Calu3 (cell line): ENCODE measurements at places on chromosomes 7 and 10. TPM values are rescaled to one million over a fixed set of nuclear protein-coding genes. Genes with fewer than 3 reads are reported as not detected.
A peak's percentile ranks its signal among the peaks of the same experiment; 100 is the strongest.

Gene ACTL6B
- not detected in 2 replicates for total RNA-seq

Gene ZNF786
- total RNA-seq: 9.8 and 10.9 TPM in 2 replicates

Gene PTF1A
- not detected in 2 replicates for total RNA-seq

DNA sequence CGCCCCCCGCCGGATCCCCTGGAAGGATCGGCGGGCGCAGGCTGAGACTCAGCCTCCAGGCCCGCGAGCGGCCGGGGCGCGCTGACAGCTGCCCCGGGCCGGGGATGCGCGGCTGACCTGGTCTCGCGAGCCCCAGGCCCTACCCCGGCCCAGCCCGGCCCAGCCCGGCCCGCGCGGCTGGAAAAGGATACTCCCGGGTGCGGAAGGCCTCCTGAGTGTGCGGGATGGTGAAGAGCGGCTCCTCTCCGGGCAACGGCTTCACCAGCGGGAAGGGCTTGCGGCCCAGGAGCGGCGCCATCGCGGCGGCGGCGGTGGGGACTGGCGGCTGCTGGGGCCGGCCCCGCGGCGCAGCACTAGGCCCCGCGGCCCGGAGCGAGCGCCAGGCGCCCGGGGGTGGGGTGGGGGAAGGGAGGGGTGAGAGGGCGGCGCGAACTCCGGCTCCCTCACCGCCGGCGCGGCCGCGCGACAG lies 423 bp downstream of the BAZ1B start:
- H3K4me3 ChIP-seq: peak overlapping the region; percentile 96
- H3K4me1 ChIP-seq: peaks cover 8% of the 10 kb centered on the region
- H3K36me3 ChIP-seq: peaks cover 32% of the 10 kb centered on the region
- H3K27me3 ChIP-seq: no peaks in the 10 kb centered on the region
- peak; percentile 36 for DNase-seq
- peak overlapping the region; percentile 97 for H3K27ac ChIP-seq

DNA sequence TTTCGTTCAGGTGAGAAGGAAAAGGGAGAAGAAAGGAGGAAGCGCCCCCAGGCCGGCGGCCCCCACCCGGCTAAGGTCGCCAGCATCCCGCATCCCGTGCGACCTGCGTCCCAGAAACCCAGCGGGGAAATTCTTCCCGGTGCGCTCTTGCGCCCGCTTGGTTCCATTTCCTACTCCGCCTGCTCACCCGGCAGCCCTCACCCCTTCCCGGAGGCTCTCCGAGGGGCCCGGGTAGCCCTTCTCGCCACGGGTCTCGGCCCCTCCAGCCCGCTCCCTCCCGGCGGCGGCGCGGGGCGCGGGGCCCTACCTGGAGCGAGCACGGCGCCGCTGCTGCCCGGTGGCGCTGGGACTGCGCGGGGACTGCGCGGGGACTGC lies at the start of gene PRKCQ:
Gene PRKCQ (minus strand): TSS at position 373 of the 375 bp plus-strand sequence. CDS start 65,141 bp downstream, outside the sequence.
- no peaks in the 10 kb centered on the region for H3K4me1 ChIP-seq
- H3K36me3 ChIP-seq: peaks cover 15% of the 10 kb centered on the region
- H3K4me3 ChIP-seq: peak within 1 kb of the TSS; percentile 79
- peaks cover 49% of the 10 kb centered on the region for H3K27me3 ChIP-seq
- peak within 1 kb of the TSS; percentile 39 for H3K27ac ChIP-seq

DNA sequence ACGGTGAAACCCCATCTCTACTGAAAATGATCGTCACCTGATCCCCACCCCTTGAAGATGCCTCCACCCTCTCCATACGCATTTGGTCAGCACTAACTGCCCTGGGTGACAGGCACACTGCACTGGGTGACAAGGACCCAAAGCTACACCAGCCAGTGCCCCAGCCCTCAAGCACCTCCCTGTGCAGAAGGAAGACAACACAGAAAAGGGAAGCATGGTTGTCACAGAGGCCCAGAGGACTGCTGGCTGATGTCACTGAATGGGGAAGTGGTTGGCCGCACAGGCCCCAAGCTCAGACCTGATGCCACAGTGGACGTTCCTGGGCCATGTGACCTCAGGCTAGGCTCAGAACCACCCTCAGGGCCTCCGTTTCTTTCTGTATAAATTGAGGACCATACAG lies 4.2 kb upstream of the PILRA start:
- H3K27me3 ChIP-seq: no peaks in the 10 kb centered on the region
- no peak overlapping the region for H3K4me3 ChIP-seq
- DNase-seq: no peak
- H3K4me1 ChIP-seq: no peaks in the 10 kb centered on the region
- no peak overlapping the region for H3K27ac ChIP-seq
- H3K36me3 ChIP-seq: peaks cover 35% of the 10 kb centered on the region

- no peak for DNase-seq
- no peaks in the 10 kb centered on the region for H3K4me1 ChIP-seq
- H3K4me3 ChIP-seq: no peak overlapping the region
- H3K36me3 ChIP-seq: no peaks in the 10 kb centered on the region
Measured at GRCh38 chr7:70072220-70072619, 473.9 kb downstream of the AUTS2 start.

GRCh38 chr10:24690961-24691512 lies 32.6 kb downstream of the ARHGAP21 start:
- H3K27ac ChIP-seq: no peak overlapping the region
- no peak for DNase-seq
- no peaks in the 10 kb centered on the region for H3K4me1 ChIP-seq

- peaks cover 12% of the 10 kb centered on the region for H3K27me3 ChIP-seq
- no peaks in the 10 kb centered on the region for H3K4me1 ChIP-seq
- H3K4me3 ChIP-seq: no peak overlapping the region
- no peak overlapping the region for H3K27ac ChIP-seq
Measured at GRCh38 chr10:77010430-77010829, 627.2 kb downstream of the KCNMA1 start.

DNA sequence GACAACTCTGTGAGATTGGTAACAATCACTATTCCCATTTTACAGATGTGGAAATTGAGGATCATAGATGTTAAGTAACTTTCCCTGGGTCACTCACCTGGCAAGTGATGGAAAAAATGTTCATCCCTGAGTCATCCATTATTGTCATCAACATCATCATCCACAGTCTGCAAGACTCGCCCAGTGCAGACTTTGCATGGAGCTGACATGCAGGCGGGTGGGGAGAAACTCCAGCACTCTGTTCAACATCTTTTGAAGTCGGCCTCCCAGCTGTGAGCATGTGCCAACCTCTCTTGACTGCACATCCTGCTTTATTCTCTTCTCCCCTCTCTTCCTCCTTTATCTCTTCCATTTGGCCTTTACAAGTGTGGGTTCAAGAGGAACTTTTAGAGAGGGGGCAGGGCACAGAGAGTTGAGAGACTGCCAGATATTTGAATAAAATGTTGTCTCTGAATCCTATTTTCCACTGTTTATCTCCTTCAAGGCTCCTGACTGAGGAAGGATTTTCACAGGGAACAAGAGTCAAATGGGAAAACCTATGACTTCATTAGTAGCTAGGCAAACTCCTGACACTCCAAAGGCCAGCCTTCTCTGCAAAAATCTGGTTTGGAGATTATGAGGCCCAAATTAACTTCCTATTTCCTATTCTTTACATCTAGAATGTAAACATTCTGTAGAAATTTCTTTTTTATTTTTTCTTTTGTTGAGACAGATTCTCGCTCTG lies 283.7 kb upstream of the PODXL start:
- H3K27ac ChIP-seq: no peak overlapping the region
- peaks cover 73% of the 10 kb centered on the region for H3K27me3 ChIP-seq
- no peaks in the 10 kb centered on the region for H3K4me1 ChIP-seq

GRCh38 chr7:121824276-121824675 lies 48.7 kb upstream of the PTPRZ1 start:
- H3K4me1 ChIP-seq: no peaks in the 10 kb centered on the region
- H3K27ac ChIP-seq: no peak overlapping the region
- no peak for DNase-seq
- H3K36me3 ChIP-seq: no peaks in the 10 kb centered on the region
